Testis (tissue), 5 donors: ENCODE measurements at places on chromosomes 13 and 19. TPM values are rescaled to one million over a fixed set of nuclear protein-coding genes. Genes with fewer than 3 reads are reported as not detected.
A peak's percentile ranks its signal among the peaks of the same experiment; 100 is the strongest.

GRCh38 chr19:10418235-10418484, 2.2 kb upstream of the PDE4A start:
- no peaks in the 10 kb centered on the region for H3K36me3 ChIP-seq
- H3K4me1 ChIP-seq: no peaks in the 10 kb centered on the region
- no peak overlapping the region for H3K27ac ChIP-seq
- H3K27me3 ChIP-seq: no peaks in the 10 kb centered on the region
- no peak for DNase-seq

GRCh38 chr13:39818953-39819352, 163.5 kb downstream of the COG6 start:
- H3K27me3 ChIP-seq: no peaks in the 10 kb centered on the region
- H3K27ac ChIP-seq: no peak overlapping the region
- peak; percentile 72 for DNase-seq
- peaks cover 23% of the 10 kb centered on the region for H3K4me1 ChIP-seq
- H3K4me3 ChIP-seq: no peak overlapping the region

GRCh38 chr19:38805180-38805579, 7.6 kb downstream of the LGALS4 start:
- H3K36me3 ChIP-seq: no peaks in the 10 kb centered on the region
- no peak overlapping the region for H3K27ac ChIP-seq
- no peak overlapping the region for H3K4me3 ChIP-seq
- no peak for DNase-seq

DNA sequence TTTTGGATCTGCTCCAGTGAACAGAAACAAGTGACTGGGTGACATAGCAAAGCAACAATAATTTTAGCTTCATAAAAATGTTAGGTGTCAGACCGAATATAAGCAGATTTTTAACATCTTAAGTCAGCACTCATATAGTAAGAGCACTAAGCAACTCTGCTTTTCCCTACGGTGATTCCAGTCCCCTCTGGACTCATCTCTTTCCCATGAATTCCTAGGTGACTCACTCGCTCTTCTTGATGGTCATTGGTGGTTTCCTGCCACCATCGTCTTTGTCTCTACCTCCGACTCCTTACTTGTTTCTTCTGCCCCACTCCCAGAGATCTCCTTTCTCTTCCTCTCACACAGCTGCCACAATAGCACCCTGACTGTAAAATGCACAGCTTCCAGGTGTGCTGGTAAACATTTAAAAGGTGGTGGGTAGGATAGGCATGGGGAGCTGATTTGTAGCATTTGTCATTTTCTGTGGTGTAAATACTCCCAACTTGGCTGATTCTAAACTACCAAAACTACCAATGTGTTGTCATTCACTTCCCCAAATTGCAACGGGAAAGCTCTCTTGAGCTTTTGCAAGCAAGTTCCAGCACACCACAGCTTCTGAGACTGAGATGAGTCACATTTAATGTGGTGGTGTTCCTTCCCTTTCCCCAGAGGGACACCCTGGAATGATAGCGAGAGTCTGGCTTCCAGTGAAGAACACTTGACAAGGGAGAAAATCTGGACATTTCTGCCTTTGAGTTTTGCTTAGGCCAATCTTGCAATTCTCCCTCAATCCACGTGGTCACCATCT, 42.8 kb upstream of the CLDN10 start:
- H3K36me3 ChIP-seq: no peaks in the 10 kb centered on the region
- no peaks in the 10 kb centered on the region for H3K4me1 ChIP-seq
- H3K27ac ChIP-seq: no peak overlapping the region
- H3K27me3 ChIP-seq: no peaks in the 10 kb centered on the region
- H3K4me3 ChIP-seq: no peak overlapping the region
- DNase-seq: no peak

DNA sequence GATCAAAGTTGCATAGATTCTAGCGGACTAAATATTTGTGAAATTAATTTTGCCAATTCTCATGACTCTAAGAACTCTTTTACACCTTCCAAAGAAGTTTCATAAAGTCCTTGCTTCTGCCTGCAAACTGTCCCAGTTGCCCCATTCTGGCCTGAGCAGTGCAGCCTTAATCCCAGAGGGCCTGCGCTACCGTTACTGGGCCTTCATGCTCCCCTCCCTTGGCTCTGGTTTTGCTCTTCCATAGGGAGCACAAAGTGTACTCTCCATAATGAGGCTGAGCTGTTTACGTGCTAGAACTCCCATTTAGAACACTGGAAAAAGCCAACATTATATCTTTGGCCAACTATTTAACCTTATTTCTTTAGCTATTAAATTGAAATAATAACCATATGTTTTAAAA, 2.1 kb downstream of the MTIF3 start:
- peak overlapping the region; percentile 98 for H3K27ac ChIP-seq
- H3K4me3 ChIP-seq: peak overlapping the region; percentile 91
- DNase-seq: peak; percentile 76
- H3K36me3 ChIP-seq: no peaks in the 10 kb centered on the region
- H3K4me1 ChIP-seq: peaks cover 22% of the 10 kb centered on the region

Gene CALR3
- 75.7 TPM for total RNA-seq

Gene HIF3A
- 82.6 TPM for total RNA-seq
